Activated B cell treated with CpG ODN at 0.5 μM for 24 hours (primary cell): ENCODE measurements at places on chromosomes 3 and 15. TPM values are rescaled to one million over a fixed set of nuclear protein-coding genes. Genes with fewer than 3 reads are reported as not detected.

DNA sequence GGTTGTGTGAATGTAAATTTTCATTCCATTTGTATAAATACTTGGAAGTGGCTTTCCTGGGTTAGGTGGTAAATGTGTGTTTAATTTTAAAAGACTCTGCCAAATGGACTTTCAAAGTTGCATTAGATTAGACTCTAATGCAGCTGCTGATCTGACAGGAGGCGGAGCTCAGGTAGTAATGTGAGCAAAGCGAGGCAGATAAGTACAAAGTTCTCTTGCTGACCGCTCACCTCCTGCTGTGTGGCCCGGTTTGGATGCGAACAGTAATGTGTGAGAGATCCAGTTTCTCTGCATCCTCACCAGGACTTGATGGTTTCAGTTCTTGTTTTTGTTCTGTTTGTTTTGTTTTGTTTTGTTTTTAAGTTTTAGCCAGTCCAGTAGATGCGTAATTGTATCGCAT is 34.9 kb upstream of the GABRA5 start:
- DNase-seq = no peak
- no peak overlapping the region for H3K27ac ChIP-seq
- H3K36me3 ChIP-seq = no peaks in the 10 kb centered on the region
- H3K4me3 ChIP-seq = no peak overlapping the region
- H3K27me3 ChIP-seq = no peaks in the 10 kb centered on the region

DNA sequence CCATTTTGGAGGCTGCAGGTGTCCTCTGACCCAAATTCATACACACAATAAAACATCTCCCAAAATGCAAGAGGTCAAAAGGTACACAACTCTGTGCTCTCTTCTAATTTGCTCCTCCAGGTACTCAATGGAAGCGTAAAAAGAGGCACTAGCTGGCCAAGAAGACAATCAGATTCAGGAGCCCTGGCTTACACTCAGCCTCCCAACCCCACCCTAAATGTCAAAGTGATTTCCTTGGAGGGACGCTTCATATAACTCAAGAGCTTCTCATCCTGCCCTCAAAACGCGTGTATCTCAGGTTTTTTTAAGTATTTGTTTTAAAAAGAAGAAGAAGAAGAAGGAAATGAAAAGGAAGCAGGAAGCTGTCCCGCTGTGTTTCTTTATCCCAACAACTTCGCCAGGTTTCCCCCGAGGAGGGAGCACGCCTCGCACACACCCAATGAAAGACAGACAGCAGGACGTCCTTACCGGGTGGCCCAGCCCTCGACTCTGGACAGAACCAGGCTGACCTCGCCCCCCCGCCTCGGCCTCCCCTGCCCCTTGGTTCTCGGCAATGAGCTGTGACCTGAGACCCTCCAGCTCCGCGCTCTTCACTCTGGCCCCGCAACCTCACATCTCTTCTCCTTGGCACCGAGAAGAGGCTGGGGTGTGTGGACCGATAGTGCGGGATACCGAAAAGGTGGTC is 620.7 kb upstream of the ZNF385D start:
- H3K27ac ChIP-seq = no peak overlapping the region
- no peaks in the 10 kb centered on the region for H3K36me3 ChIP-seq
- no peaks in the 10 kb centered on the region for H3K4me1 ChIP-seq
- no peak for DNase-seq
- peaks cover 14% of the 10 kb centered on the region for H3K27me3 ChIP-seq

GRCh38 chr3:172591876-172592771 is 68.9 kb upstream of the TNFSF10 start:
- peaks cover 39% of the 10 kb centered on the region for H3K4me1 ChIP-seq
- DNase-seq = peak; percentile 45
- H3K27me3 ChIP-seq = no peaks in the 10 kb centered on the region
- H3K36me3 ChIP-seq = no peaks in the 10 kb centered on the region

DNA sequence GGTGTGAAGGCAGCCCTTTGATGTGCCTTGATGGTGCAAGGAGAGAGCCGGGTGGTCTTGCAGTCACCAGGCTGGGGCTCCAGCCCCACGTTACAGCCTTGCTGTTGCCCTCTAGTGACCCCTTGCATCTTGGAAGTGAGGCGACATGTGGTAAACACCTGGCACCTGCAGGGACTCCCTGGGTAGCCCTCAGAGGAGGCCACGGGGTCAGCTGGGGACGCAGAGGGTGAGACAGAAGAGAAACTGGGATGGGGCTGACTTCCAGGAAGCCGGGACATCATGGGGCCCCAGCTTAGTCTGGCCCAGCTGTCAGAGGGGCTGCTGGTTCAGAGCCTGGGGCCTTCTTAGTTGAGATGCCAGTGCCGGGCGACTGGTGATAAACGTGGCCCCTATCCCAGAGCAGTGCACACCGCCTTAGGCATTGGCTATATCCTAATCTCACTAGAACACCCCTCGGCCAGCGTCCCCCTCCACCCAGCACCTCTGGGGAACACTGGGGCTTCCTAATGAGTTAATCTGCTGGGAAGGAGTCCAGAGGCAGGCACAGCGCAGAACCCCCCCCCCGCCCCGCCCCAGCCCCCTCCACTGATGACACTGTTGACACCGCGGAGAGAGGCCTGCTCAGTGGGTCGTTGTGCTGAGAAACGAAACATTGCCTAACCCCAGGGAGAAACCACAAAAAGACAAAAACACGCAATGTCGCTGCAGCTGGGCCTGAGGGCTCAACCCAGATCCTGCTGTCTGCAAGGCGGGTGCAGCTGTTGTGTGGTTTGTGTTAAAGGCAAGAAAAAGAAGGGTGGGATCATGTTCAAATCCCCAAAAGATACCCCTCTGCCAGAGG is 60.5 kb upstream of the KLF13 start:
- DNase-seq = peak; percentile 62
- H3K27me3 ChIP-seq = no peaks in the 10 kb centered on the region
- H3K4me1 ChIP-seq = peaks cover 91% of the 10 kb centered on the region

DNA sequence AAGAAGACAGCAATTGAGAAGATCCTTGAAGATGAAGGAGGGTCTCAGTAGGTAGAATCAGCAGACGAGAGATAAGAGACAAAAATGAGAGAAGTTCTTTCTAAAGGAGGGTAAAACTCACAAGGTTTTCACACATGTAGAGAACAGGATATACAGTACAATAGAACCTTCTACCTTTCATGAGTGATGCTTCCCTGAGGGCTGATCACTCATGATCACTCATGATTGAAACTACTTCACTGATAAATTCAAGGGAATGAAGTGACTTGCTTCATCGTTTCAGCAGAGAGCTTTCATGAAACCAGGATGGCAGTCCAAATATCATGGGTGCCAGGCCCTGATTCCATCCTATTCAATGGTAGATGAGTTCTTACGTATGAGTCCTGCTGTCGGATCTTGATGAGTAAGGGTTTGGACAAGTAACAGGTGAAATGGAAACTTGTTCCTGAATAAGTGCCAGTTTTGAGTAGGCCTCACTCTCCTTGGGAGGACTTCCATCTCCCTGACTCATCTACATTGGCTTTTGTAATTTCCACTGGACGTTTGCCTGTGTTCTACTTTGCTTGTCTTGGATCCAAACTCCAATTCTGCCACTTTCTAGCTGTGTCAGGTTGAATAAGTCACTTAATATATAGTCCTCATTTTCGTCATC is 9.6 kb upstream of the CLDN16 start:
- no peak overlapping the region for H3K4me3 ChIP-seq
- no peak for DNase-seq
- no peaks in the 10 kb centered on the region for H3K36me3 ChIP-seq
- no peaks in the 10 kb centered on the region for H3K4me1 ChIP-seq
- H3K27me3 ChIP-seq = no peaks in the 10 kb centered on the region

DNA sequence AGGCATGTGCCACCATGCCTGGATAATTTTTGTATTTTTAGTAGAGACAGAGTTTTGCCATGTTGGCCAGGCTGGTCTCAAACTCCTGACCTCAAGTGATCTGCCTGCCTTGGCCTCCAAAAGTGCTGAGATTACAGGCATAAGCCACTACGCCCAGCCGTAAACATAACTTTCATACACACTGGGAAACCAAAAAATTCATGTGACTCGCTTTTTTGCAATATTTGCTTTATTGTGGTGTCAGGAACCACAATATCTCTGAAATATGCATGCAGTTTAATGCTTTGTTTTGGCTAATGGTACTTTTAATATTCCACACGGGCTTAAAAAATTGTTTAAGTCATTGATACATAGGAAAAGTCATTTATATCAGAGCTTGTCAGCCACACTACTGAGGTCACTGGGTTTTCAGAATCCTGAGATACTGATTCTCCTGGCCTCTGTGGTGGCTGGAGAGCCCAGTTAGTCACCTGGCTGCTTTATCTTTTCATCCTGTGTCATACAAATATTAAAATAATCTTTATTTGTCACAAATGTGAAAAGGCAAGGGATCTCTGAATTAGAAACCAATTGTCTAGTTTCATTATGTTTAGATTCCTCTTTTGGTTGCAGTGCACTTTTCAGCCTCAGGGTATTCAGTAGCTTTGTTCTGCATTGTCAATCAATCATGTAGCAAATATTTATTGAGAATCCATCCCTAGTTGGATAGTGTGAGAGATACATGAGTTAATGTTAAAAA is 10.0 kb downstream of the TMEM62 start:
- no peak for DNase-seq
- H3K36me3 ChIP-seq = peaks cover 70% of the 10 kb centered on the region
- H3K27ac ChIP-seq = peak overlapping the region; percentile 12

- peaks cover 9% of the 10 kb centered on the region for H3K27me3 ChIP-seq
- no peak for DNase-seq
- no peak overlapping the region for H3K27ac ChIP-seq
- H3K4me1 ChIP-seq = no peaks in the 10 kb centered on the region
- H3K4me3 ChIP-seq = no peak overlapping the region
Measured at GRCh38 chr15:60044636-60045270, 40.6 kb downstream of the FOXB1 start.

GRCh38 chr15:63765338-63765737 is 68.4 kb downstream of the HERC1 start:
- no peak for DNase-seq
- H3K36me3 ChIP-seq = peaks cover 35% of the 10 kb centered on the region
- H3K27me3 ChIP-seq = no peaks in the 10 kb centered on the region
- peak overlapping the region; percentile 9 for H3K27ac ChIP-seq

- H3K27ac ChIP-seq = peak overlapping the region; percentile 100
- peaks cover 78% of the 10 kb centered on the region for H3K36me3 ChIP-seq
- H3K4me1 ChIP-seq = peaks cover 62% of the 10 kb centered on the region
- peak overlapping the region; percentile 99 for H3K4me3 ChIP-seq
- no peaks in the 10 kb centered on the region for H3K27me3 ChIP-seq
- no peak for DNase-seq
Measured at GRCh38 chr15:44712346-44713005, 1.2 kb downstream of the B2M start.

DNA sequence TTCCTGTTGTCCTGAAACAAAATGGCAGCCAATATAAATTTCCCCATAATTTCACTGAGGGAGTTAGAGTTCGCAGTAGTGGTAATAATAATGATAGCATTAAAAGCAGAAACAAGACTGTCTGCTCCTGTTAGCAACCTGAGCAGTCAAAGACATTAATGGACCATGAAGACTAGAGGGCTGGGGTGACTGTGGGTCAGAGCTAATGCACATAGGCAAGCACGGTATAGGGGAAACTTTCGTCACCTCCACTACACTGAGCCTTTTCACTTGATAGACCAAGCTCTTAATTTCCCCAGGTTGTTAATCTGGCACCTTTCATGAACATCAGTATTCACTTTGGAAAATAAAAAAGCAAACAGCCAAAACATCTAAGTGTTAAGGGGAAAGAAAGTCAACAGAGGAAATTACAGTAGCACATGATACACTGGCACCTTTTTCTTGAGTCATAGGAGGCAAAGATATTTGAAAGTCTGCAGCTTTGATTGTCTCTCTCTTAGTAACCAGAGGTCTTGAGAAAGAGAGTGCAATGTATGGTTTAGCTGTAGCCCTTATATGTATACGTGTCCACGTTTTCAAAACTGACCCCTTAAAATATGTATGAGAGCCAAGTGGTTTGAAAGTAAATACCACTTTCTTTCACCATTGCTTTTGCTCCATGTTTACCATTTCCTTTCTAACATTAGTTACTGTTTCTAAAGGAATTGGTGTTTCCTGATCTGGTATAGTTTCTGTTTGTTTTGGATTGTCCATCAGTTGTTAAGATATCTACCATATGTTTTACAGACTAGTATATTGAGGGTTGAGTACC is 104.8 kb downstream of the FILIP1L start:
- no peak overlapping the region for H3K4me3 ChIP-seq
- peaks cover 16% of the 10 kb centered on the region for H3K4me1 ChIP-seq
- no peak overlapping the region for H3K27ac ChIP-seq
- no peak for DNase-seq

GRCh38 chr3:152402695-152403451 is 134.1 kb downstream of the MBNL1 start:
- peak overlapping the region; percentile 38 for H3K27ac ChIP-seq
- no peaks in the 10 kb centered on the region for H3K27me3 ChIP-seq
- H3K4me3 ChIP-seq = no peak overlapping the region
- H3K36me3 ChIP-seq = peaks cover 55% of the 10 kb centered on the region

DNA sequence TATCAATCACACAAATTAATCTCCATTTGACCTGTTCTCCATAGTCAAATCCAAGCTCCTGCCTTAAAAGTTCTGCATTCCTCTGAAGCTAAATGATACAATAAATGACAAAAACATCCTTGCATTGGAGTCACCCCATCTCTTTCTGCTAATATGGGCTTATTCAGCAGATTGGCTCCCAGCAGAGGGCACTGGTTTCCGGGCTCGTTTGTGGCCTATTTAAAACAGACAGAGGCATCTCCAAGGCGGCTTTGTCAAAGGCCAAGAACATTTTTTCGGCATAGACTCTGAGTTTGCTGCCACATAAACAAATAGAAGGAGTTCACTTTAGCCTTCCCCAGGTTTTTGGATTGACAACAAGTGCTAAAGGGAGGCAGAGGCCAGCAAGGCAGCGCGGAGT is 204.4 kb upstream of the RASGRP1 start:
- no peak overlapping the region for H3K27ac ChIP-seq
- peaks cover 8% of the 10 kb centered on the region for H3K27me3 ChIP-seq
- no peak for DNase-seq
- H3K4me3 ChIP-seq = no peak overlapping the region

DNA sequence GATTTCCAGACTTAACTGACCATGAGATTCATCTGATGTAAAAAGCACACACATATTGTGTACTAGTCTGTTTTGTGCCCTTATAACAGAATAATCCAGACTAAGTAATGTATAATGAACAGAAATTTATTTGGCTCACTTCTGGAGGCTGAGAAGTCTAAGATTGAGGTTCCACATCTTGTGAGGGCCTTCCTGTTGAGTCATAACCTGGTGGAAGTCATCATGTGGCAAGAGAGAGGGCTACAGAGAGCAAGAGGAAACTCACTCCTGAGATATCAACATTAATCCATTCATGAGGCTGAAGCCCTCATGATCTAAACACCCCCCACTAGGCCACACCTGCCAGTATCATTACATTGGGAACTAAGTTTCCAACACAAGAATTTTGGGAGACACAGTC is 977.6 kb downstream of the MCTP2 start:
- no peaks in the 10 kb centered on the region for H3K36me3 ChIP-seq
- DNase-seq = no peak
- no peaks in the 10 kb centered on the region for H3K27me3 ChIP-seq
- H3K27ac ChIP-seq = no peak overlapping the region
- no peaks in the 10 kb centered on the region for H3K4me1 ChIP-seq

The TGM5 gene
- 0.11 and 0.17 TPM in 2 replicates for total RNA-seq

The ECE2 gene
- not detected in 2 replicates for total RNA-seq

The RAD54L2 gene
- total RNA-seq = 34.3 and 39.3 TPM in 2 replicates

The RASL12 gene
- total RNA-seq = not detected in 2 replicates

The GPR62 gene
- not detected in 2 replicates for total RNA-seq

The PPM1L gene
- 5.8 and 6.6 TPM in 2 replicates for total RNA-seq
